Suprapubic skin (tissue), 4 donors: ENCODE measurements at places on chromosomes 5 and 9.

- DNase-seq: peak; percentile 54
Measured at GRCh38 chr5:180209137-180209581, at the start of gene RASGEF1C. Gene RASGEF1C (minus strand): TSS chr5:180209211. CDS start chr5:180138052, 71,159 bp downstream.

GRCh38 chr9:37324691-37325490, 97.6 kb upstream of the GRHPR start:
- no peak for DNase-seq

DNA sequence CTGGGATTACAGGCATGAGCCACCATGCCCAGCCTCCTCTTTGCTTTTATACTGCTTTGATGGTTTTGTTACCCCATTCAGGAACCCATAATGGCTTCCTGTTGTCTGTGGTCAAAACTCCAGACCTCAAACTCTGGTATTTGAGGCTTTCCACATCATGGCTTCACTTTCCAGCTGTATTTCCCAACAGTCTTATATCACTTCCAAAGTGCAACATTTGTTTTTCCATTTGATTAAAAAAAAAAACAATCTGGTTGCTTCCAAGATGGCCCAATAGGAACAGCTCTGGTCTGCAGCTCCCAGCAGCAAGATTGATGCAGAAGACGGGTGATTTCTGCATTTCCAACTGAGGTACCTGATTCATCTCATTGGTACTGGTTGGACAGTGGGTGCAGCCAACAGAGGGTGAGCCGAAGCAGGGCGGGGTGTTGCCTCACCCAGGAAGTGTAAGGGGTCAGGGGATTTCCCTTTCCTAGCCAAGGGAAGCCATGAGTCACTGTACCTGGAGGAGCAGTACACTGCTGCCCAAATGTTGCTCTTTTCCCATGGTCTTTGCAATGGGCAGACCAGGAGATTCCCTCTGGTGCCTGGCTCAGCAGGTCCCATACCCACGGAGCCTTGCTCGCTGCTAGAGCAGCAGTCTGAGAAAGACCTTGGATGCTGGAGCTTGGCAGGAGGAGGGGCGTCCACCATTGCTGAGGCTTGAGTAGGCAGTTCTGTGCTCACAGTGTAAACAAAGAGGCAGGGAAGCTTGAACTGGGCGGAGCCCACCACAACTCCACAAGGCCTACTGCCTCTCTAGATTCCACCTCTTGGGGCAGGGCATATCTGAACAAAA, 458.4 kb downstream of the KDM4C start:
- no peak for DNase-seq

GRCh38 chr5:115627295-115627865, 1.5 kb upstream of the TMED7 start:
- no peak for DNase-seq

DNA sequence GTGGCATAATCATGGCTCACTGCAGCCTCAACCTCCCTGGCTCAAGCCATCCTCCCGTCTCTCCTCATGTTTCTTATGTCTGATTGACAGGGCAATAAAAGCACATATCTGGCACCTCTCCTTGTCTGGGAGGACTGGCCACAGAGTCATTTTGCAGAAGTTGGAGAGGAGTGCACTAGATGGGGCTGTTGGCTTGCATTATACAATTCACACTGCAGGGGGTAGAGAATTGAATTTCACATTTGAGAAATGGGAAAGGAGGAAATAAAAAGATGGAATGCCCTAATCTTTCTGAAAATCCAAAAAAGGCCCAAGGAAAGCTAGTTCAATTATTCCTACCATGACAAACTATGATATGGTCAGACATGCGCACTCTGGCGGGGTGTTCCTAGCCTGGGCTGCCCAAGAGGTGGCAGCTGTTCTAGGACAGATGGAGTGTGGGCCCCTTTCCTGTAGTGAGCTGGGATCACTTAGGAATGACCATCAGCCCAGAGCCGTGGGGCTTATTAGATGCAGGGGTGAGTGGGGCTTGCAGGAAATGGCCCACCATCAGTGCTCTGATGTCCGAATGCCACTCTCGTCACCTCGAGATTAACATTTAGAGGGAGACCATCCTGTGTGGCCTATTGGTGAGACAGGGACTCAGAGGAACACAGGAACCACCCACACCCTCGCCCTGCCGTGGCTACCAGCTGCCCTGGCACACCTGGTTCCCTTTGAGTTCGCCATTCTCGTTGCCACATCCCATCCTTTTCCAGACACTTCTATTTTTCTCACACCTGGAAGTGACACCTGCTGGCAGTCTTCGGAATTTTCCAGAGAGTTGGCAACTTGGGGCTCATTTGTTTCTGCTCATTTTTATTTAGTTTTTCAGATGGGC, 21.8 kb upstream of the ANKRD18A start:
- DNase-seq: no peak

DNA sequence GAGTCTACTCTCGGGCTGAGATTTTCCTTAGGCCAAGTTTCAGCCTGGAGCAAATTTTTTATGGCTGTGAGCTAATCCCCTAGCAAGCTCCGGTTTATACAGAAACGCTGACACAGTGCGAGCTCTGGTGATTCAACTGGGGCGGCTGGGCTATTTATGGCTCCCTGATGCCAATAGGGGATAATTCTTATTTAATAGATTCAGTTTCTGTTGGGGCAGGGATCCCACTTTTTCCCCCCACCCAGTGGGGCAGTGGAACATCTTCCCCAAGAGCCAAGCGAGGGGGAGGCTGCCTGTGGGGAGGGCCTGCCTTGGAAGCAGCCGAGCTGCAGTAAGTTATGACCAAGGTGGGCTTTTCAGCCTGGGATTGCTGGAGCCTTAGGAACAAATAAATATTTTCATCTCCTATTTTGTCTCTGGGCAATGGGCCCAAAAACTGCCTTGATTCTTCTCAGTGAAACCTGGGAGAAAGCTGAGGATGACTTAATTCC, 129.1 kb downstream of the MACROH2A1 start:
- no peak for DNase-seq

DNA sequence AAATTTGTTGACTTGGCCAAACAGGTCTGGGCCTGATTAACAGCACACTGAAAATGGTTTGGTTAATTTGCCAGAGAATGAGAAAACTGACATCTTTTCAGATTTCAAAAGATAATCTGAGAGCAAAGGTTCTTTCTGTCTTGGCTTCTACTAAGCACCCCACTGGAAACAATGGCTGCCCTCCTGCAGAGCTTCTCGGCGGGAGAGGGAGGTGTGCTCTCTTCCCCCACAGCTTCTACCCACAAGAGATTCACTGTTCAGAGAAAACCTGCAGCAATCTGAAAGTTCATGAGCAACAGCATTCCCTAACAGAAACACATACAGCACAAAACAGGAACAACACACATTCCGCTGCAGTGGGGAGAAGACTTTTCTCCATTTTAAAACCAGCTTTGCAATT, 3.0 kb downstream of the DNAH5 start:
- DNase-seq: no peak

GRCh38 chr5:21681911-21682310, 1171.2 kb downstream of the CDH12 start:
- no peak for DNase-seq

DNA sequence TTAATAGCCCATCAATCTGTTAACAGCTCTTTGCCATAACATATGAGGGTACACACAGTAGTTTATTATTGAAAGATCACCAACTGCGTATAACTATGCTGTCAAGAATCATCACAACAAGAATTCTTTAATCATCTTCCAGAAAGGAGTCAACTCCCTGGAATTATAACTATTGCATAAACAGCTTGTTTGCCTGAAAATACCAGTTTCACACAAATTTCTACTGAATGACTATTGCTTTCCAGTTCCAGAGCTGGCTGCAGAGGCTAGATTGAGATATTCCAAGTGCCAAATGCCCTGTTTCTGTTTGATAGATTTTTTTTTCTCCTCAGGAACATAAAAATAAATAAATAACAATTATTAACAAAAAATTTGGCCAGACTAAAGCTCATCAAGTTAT, 444.7 kb downstream of the TLE1 start:
- no peak for DNase-seq

DNA sequence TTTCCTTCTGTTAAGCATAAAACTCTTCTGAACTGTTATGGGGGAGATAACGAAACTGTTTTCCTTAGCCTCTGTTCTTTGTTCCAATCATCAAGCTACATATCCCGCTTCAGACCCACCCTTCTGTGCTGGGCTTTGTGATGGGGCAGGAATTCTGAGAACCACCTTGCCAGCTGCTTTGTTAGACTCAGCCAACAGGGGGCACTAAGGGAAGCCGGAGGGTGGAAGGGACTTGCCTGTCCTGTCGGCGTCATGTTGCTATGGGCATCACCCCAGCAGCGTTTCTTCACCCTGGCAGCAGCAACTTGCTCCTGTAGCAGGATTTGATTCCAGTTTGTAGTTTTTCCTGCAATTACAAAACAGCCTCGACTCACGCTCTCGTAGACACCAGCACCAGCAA, 169.1 kb downstream of the CAAP1 start:
- no peak for DNase-seq

DNA sequence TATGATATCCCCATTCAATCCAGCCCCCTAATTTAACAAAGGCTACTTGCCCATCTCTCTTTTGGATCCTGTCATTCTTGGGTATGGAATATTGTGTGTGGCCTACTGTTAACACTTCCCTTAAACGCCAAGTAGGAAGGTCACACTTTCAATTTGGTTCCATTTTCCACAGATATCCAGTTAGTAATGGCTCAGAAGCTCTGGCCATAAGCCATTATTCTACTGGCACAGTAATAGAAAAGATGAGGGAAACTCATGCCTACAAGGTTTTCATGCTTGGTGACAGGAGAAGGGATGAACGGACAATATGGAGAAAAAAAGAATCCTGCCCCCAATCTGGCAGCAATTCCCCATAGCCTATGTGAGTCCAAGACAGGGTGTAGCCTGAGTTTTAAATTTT, 227.6 kb downstream of the CRB2 start:
- no peak for DNase-seq

GRCh38 chr5:945691-946551, 53.2 kb downstream of the TRIP13 start:
- DNase-seq: peak; percentile 41

GRCh38 chr5:93704996-93705395, 36.4 kb downstream of the POU5F2 start:
- no peak for DNase-seq

- no peak for DNase-seq
Measured at GRCh38 chr5:168266016-168266415, 25.4 kb upstream of the WWC1 start.

GRCh38 chr5:1842004-1842819, 40.5 kb downstream of the IRX4 start:
- DNase-seq: no peak

GRCh38 chr9:78566948-78567675, 270.2 kb downstream of the PSAT1 start:
- DNase-seq: no peak

DNA sequence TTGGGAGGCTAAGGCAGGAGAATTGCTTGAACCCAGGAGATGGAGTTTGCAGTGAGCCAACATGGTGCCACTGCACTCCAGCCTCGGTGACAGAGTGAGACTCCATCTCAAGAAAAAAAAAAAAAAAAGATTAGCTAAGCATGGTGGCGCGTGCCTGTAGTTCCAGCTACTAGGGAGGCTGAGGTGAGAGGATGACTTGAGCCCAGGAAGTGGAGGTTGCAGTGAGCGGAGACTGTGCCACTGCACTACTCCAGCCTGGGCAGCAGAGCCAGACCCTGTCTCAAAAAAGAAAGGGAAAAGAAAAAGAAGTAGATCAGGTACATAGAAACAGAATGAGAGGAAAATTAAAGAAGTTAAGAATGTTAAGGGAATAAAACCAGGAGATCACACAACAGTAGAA, 927.1 kb upstream of the DMAC1 start:
- no peak for DNase-seq

DNA sequence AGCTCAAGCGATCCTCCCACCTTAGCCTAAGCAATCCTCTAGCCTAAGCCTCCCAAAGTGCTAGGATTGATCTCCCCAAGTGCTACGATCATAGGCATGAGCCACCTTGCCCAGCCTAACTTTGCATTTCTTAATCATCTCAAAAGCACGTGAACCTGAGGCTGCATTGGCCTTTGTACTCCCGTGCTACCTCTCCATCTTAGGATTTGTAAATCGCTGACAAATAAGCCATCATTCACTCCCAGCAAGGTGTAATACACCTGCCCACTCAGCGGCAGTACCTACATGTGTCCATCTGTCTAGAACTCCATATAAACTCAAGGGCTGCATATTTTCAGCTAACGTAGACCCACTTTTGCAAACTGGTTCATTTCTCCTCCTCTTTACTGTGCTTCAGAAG, 2.8 kb downstream of the ANKH start:
- no peak for DNase-seq

GRCh38 chr9:14326264-14326826, 12.4 kb upstream of the NFIB start:
- DNase-seq: no peak
